Kidney capillary endothelial cell (primary cell): ENCODE measurements at places on chromosomes 2 and 18.
A peak's percentile ranks its signal among the peaks of the same experiment; 100 is the strongest.

GRCh38 chr2:1633936-1634587 is 110.3 kb downstream of the PXDN start:
- DNase-seq = no peak

- no peak for DNase-seq
Observed at GRCh38 chr18:57785751-57786437, 17.2 kb downstream of the ATP8B1 start.

DNA sequence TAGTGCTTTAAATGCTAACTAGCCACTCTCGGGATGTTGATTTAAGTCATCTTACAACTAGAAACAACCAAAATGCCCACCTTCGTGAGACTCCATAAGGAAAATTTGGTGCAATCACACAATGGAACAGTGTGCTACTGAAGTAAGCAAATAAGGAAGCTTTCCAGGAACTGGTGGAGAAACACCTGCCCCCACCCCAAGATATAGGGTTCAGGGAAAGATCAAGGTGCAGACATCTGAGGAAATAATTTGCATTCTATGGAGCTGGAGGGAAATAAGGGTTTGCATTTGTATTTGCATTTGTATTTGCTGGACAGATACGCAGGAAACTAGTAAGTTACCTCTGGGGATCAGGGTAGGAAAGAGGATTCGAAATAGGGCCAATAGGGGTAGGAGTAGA is 90.9 kb downstream of the ACAA2 start:
- no peak for DNase-seq

- DNase-seq = no peak
Observed at GRCh38 chr18:39647627-39648534, 2082.3 kb upstream of the CELF4 start.

GRCh38 chr18:24924066-24924716 is 427.8 kb downstream of the ZNF521 start:
- no peak for DNase-seq

- DNase-seq = no peak
Observed at GRCh38 chr18:35515460-35516130, 17.8 kb upstream of the INO80C start.

- peak; percentile 67 for DNase-seq
Observed at GRCh38 chr2:70344195-70344594, 42.3 kb upstream of the FAM136A start.

GRCh38 chr18:61832858-61833257 is 59.9 kb downstream of the RNF152 start:
- peak; percentile 42 for DNase-seq

DNA sequence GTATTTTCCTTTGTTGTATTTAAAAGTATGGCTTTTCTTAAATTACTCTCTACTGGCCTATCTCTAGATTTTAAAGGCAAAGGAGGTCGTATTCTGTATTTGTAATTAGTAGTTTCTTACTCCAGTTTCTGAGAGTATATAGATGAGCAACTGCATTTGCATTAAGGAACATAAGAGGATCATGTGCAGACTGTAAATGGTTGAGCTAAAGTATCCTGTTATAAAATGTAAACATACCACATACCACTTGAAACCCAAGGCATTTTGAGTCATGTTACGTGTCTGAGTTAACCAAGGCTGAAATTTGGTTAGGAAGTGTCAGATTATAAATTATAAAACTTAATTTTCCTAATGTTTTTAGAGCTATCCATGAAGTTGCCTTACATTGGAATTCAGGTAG is 76.3 kb downstream of the GPD2 start:
- DNase-seq = no peak

GRCh38 chr2:47024046-47024445 is 108.4 kb upstream of the MCFD2 start:
- DNase-seq = no peak

DNA sequence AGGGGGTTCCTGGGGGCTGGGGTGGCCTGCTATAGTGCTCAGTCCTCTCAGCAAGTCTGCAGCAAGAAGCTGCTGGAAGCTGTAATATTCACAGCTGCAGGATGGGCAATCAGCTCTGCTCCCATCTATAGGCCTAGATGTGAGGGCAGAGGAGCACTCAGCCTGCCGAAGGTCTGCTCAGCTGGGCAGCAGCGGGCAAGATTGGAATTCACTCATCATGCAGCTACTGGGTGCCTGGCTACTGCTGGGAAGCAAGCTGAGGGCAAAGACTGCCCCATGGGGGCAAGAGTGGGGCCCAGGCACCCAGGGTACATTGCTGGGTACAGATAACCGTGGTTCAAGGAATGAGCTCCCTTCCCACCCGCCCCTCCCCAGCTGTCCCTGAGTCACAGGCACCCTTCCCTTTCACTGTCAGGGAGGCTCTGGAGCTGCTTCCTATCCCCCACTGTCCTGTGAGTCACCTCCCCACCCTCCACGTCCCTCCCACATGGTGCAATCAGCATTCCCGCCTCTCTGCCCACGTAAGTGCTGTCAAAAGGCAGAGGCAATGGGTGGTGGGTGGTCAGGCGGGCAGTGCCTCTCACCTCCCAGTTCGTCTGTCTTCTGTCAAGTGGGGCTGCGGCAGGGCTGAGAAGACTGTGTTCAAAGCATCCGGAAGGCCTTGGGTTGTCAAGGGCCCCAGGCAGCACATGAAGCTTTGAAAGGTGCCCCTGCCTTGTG is 169.2 kb downstream of the TRIM43 start:
- DNase-seq = no peak

DNA sequence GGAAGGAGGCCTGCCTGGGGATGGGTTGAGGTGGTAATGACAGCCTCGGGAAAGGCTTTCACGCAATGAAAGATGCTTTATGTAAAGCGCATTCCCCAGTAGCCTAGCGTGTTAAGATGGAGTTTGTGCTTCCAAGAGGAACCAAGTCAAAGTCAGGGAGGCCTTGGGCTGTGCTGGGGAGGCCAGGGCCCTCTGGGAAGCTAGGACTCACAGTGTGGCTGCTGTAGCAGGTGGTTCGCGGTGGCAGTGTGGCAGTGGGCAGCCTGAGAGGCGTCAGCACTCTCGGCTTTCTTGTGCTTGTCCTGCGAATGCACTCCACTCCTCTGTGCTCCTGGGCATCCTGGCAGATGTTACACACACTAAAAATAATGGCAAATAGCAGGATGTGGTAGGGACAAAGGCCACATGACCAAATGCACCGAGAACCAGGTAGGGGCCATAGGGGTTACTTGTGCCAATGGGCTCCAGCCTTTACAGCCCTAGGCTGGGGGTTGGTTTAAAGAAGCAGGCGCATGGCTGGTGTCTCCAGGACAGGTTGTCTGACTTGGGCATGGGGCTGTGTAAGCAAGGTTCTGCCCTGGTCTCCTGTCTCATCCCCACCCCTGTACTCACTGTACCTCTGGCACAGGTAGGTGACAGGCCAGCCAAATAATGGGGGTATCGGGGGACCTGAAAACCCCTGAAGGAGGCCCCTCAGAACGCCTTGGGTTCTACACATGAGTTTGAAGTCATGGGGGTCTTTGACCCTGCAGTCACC is 154.4 kb upstream of the TWIST2 start:
- DNase-seq = no peak

DNA sequence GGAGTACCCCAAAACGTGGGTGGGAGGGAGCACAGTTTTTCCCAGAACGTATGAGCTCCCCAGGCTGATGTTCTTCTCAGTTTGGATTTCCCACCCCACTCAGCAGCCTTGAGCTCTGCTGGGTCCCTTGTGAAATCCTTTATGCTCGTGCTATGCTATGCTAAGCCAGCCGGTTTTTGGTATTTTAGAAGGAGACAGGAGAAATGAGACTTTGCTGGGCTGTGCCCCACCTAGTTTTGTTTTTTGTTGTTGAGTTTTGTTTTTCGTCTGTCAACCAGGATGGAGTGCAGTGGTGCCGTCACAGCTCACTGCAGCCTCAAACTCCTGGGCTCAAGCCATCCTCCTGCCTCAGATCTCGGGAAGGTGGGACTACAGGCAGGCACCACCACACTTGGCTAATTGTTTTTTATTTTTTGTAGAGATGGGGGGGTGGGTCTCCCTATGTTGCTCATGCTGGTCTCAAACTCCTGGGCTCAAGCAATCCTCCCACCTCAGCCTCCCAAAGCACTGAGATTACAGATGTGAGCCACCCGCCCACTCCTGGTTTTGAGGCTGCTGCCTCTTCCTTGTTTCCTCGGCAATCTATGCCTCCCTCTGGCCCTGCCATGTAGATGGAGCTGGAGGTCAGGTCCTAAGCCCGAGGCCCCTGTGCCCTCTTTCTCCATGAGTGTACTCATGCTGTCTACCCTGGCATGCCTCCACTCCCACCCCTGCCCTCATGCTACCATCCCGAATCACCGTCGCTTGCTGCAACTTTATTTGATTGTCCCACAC is 17.5 kb upstream of the MGAT4A start:
- DNase-seq = no peak

- DNase-seq = peak; percentile 63
Observed at GRCh38 chr2:187136646-187137045, 287.7 kb upstream of the ZSWIM2 start.

DNA sequence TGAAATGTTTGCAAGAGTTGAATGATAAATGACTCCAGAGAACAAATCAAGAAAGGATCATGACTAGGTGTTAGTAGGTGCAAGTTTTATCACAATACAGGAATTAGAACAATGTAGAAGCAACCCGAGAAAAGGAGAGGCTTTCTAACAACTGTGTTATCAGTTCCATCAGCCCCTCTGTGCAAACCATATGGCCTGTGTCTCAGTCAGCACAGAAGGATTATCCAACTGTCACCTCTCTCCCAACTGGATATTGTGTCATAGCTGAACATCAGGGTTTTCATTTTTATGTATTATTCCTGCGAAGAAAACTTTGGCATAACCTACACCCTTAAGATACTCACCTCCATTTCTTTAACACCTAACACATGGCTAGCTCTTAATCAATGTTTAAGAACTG is 321.6 kb upstream of the RND3 start:
- DNase-seq = no peak

DNA sequence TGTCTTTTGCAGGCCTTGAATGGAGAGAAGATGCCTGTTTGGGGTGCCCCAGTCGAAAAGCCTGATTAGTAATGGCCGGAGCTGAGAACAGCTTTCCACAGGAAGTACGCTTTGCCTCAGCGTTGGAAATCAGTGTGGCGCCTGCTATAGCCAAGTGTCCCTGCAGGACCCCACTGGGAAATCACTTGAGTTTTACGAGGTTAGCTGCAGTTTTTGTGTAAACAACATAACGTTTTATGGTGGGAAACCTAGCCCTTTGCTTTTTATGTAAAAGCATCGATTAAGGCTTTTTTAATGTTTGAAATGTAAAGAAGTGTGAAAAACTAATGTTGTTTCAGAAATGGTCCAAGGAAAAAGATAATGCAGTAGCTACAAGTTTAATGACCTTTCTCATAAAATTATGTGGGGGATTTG is 234.2 kb downstream of the TTC32 start:
- DNase-seq = no peak

DNA sequence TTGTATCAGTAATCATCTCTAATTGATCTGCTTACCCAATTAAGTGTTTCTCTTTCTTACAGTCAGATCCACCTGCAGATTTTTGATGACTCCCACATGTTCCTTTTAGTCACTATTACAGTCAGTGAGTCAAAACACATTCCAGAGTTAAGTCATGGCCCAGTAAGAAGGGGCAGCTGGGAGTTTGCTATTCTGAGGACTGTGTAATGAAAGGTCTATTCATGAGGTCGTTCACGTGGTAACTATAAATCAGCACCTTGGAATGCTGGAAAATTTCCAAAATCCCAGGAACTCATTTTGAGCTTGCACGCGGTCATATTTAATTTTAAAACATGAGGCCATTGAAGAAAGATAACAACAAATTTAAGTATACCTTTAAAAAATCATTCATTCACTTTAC is 252.5 kb downstream of the XIRP2 start:
- DNase-seq = peak; percentile 98

DNA sequence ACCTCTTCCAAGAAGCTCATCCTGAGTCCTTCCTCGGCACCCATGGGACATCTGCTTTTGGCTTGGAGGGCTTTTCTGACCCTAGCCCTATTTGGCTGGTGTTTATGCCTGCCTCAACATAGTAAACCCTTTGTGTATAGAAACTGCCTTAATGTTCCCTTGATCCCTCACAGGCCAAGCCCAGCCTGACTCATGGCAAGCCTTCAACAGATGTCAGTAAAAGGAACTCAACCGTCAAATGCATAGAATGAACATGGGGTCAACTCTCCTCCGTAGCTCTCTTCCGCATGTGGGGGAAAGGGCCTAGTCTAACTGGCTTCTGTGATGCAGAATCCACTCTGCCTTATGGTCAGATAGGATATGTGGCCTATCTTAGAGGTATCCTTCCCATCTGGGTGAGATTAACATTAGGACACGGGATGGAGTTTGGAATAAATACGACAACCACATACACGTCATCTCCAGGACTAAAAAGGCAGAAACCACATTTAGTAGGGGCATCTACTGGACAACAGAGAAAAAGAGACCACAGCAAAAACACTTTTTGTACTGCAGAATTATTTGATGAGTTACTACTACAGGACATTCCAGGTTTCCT is 2.5 kb upstream of the NPAS2 start:
- DNase-seq = no peak

GRCh38 chr2:176158855-176159662 is 2.0 kb downstream of the HOXD3 start:
- DNase-seq = no peak

DNA sequence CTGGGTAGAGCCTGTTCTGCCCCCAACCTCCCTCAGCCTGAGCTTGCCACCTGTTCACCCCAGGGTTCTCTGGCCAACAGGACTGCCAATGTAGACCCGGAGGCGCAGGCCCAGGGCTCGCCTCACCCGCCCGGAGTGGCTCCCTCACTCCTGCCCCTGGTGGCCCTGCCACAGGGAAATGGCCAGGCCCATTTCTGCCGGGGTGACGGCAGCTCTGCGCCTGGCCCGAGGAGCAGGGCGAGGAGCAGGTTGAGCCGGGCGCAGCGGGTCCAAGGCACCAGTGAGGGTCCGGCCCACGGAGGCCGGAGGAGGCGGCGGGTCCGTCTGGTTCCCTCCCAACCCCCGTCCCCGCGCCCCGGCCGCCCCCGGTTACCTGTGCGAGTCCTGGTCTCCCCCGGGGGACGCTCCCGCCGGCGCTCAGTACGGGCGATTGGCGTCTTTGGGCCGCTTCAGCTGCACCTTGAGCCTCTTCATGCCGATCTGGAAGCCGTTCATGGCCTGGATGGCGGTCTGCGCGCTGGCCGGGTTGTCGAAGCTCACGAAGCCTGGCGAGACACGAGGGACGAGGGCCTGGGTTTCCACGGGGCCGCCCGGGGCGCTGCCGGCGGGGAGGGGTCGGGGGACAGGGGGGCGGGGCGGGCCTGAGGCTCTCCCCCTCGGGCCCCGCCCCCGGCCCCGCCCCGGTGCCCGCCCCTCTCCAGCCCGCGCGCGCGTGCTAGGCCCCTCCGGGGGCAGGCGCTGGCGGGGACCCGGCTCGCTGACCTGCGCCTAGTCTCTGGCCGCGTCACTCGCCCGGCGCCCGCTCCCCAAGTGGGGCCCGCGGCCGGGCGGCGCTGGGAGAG is 312.0 kb downstream of the CELF4 start:
- DNase-seq = no peak

DNA sequence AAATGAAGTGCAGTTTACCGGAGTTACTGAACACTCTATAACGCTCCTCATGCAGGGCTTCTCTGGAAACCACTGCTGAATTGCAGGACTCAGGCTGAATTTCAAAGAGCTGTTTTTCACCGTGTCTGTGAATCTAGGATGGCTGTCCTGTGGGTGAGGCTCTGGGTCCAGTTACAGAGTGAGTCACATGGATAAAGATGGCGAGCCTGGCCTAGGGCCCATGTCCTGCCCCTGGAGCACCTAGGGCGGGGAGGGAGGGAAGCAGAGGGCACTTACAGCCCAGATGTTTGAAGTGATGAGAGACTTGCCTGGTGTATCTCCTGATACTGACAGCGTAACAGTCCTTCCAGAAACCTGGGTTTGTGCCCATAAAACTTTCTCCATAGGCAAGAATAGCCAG is 583.0 kb downstream of the IRS1 start:
- DNase-seq = no peak

- no peak for DNase-seq
Observed at GRCh38 chr2:230891509-230891908, 26.8 kb downstream of the ITM2C start.

GRCh38 chr2:42810971-42811811 is 18.8 kb upstream of the HAAO start:
- DNase-seq = peak; percentile 58
